ENCODE measurements at places on chromosomes 4 and X.

GRCh38 chr4:172352356-172352755, 539.2 kb downstream of the GALNTL6 start:
- no peak for DNase-seq

DNA sequence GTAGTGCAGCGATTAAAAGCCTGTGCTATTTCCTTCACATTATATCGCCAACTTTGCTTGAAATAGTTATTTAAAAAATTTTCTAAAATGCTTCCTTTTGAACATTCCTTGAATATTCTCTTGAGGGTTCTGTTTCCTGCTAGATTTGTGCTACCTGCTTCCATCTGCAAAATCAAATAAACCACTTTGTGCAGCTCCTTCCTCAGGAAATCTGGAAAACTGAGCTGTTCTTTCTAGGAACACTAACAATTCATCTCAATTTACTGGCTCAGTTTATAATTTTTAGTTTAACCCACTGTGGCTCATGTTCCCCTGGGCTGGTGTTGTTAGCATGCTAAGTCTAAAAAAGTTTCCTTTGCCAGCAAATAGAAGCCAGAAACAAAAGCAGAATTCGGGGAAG, 88.1 kb upstream of the LCORL start:
- DNase-seq = no peak

DNA sequence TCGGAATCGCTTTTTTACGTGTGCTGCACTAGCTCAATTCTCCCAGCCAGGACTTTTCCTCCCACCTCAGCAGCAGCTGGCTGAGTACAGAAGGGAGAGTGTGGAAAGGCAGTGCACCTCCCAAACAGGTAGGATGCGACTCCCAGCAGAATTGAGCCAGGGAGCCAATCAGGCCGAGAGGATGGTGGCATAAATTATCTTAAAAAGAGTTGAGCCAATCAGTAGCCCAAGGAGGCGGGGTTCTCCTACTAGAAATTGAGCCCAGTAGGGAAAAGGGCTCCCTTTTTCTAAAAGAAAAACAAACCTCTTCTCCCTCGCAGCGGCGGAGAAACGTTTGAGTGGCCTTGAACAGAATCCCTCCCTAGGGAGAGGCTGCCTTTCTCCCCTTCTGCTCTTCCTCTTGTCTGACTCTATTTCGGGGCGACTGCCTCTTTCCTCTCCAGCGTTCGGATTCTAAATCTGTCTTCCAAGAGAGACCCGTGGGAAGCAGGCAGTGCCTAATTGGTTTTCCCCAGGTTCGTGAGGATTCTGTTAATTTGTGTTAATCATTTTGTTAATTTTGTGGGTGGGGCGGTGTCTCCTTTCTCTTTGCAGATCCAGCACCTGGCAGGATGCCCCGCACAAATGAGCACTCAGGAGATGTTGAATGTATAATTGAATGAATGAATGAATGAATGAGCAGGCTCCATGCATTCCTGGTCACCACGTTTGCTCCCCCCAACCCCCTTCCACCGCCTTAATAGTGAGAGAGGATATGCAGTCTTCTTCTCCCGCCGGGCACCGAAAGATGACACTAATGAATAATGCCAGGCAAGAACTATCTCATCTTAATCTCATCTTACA, at the start of gene GABRG1:
Gene GABRG1, minus strand, starts transcription at position 142 of the 843 bp plus-strand sequence. Its CDS starts 141 bp downstream, at position 1.
- DNase-seq = no peak

GRCh38 chrX:45712067-45712466, 511.4 kb upstream of the DIPK2B start:
- DNase-seq = no peak

DNA sequence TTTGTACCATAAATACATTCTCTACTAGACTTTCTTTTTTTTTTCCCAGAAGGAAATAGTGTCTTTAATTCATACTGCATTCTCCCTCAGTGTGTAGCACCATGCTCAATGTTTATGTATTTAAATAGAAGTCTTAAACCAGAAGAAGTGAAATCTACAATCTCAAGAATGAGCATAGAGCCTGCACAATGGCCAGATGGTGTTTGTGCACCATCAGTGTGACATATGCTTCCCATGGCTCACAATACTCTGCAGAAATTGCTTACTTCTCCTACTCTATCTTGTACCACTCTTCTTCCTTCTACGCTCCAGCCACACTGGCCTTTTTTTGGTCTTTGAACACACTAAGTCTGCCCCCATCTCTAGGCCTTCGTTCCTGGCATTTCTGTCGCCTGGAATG, 2.6 kb upstream of the DOCK11 start:
- DNase-seq = no peak

DNA sequence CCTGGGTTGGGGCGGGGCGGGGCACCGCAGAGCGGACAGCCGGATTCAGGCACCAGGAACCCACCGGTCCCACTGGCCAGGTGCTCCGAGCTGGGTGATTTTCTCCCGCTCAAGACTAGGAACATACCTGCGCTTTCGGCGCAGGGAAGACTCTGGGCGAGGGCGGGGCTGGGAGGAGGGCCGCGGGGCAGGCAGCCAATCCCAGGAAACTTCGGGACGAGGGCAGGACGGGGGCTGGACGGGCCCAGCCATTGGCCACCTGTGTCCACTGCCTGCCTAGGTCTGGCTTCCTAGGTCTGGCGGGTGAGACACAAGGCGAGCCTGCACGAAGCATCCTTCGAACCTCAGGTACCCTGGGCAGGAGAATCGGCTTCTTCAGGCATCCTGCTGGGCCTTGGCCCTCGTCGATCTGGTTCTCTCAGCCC, 274 bp upstream of the ERVMER34-1 start:
- DNase-seq = peak; percentile 57

- DNase-seq = no peak
Measured at GRCh38 chr4:57136281-57136680, 26.1 kb upstream of the IGFBP7 start.

DNA sequence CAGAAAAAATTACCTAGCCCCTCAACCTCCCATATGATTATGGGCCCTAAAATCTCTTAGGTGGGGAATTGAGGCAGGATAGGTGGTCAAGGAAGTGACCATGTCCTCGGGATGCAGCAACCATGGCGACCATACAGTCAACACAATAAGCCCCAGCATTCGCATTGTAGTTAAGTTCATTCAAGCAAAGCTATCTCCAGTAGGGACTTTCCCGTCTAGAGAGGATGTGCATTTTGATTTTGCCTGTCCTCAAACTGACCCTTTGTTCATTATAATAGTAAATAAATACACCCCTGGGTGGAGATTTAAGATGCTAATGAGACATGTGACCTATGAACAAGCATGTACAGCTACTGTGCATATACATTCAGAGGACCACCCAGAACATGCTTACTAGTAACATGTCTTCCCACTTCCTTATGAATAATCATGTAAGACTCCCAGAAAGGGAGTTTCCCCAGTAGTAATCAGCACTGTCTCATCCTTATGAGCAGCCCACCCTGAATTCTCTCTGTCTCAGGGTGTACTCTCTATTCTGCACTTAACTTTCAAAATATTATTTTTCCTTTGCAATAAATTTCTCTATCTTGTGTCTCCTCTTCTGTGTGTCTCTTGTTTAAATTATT, 74.3 kb downstream of the NUDT11 start:
- no peak for DNase-seq

DNA sequence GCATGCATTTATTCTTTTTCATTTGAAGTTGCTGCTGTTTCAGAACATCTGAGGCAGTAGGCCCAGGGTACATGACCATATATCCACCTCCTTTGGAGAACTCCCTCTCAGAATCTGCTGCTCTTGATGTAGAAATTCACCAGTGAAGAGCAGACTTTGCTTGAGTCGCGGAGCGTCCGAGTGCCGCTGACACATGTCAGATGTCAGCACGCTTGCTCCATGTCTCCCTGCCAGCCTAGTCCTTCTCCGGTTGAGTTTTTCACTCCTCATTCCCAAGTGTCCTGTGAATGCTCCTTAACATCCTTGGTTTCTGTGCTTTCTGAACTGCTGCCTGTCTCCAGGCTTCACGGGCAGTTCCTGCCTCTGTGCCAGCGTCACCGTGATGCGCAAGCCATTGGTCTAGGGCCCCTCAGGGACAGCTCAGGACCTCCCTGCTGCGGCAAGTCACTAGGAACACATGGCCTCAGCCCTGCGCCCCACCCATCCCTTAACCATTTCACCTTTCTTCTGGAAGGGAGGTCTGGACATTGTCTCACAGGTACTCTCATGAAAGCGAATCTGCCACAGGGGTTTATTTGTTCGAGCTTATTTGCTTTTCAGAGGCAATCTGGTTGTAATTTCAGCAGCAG, 93.1 kb upstream of the RBPJ start:
- DNase-seq = no peak

DNA sequence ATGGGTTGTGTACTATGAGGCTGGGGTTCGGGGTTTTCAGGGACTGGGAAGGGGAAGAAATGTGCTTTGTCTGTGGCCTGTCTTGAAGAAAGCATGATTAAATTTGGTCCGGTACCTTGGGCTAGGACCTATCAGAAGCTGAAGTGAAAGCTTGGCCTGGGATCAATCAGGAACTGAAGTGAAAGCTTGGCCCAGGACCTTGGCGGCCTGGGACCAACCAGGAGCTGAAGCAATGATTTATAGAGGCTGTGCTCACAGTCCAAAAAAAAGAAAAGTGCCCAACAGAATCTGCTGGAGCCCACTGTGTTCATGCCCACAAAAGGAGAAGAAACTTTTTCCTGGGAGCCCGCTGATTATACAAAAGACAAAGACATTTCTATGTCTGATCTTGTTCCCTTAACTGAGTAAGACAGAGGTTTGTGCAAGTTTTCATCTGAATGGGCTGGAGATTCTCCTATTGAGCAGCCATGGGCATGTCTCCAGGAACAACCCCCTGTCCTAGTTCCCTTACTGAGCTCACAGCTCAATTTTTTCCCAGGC, 1427.9 kb downstream of the FAM133A start:
- no peak for DNase-seq

- no peak for DNase-seq
Measured at GRCh38 chrX:69080855-69081465, 84.3 kb downstream of the PJA1 start.

- no peak for DNase-seq
Measured at GRCh38 chrX:155968791-155969190, 28.7 kb upstream of the IL9R start.

DNA sequence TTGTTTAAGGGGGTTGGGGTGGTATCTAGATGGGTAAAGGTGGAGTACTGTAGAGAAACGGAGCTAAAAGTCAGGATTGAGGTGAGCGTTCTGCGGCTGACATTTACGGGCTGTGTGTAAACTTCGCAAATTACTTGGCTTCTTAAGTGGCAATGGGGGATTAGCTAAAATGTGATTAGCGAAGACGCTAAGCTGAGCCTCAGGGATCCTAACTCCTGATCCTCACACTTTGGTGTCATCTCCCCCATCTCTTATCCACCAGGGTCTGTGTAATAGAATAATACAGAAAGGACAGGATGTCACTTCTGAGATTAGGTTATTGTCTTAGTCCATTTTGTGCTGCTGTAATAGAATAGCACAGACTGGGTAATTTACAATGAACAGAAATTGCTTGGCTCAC, 10.6 kb upstream of the FAT1 start:
- DNase-seq = no peak

- no peak for DNase-seq
Measured at GRCh38 chrX:23811656-23812055, 28.7 kb downstream of the SAT1 start.

DNA sequence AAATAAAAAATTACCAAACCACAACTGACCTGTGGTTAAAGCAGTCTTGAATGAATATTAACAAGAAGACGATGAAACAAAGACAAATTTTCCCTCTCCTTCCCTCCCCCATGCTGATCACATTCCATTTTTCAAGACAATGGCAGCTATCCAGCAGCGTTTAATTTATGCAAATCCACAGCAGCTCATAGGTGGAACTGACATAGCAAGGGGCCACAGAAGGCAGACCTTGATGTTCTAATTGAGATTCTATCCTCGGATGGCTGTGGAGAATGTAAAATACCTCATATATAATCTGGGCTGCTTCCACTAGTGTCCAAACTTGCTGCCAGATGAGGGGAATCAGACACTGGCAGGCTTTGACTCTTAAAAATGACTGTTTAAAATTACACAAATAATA, 211.5 kb downstream of the CHRDL1 start:
- no peak for DNase-seq

GRCh38 chrX:77087529-77088169, 359.5 kb upstream of the FGF16 start:
- peak; percentile 50 for DNase-seq

DNA sequence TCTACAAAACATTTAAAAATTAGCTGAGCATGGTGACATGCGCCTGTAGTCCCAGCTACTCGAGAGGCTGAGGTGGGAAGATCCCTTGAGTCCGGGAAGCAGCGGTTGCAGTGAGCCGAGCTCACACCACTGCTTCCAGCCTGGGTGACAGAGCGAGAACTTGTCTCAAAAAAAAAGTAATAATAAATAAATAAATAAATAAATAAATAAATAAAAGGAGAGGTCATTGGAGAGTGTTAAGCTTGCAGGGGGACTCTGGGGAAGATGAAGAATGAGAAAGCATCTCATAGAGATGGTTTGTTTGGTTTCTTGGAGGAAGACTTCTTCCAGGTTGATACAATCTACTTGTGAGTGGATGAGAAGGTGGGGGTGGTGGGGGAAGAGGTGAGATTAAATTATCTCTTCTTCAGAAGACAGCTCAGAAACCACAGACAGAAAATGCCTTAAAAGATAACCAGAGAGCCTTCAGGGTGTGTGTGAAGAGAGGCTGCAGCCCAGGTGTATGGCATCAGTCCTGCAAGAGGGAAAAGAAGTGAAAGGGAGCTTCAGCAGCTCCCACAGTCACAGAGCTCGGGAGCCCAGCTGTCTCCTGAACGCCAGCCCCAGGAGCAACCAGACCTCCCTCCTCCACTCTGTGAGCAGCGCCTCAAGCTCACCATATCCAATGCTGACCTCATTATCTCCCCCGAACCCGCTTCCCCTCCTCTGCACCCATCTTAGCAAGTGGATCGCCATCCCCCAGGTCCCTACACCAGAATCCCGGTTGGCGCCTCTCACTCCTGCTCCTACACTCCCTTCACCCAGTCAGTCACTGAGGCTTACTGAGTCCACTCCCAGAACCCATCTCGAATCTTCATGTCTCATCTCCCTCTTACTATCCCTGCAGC, 48.2 kb downstream of the RBM47 start:
- DNase-seq = no peak

DNA sequence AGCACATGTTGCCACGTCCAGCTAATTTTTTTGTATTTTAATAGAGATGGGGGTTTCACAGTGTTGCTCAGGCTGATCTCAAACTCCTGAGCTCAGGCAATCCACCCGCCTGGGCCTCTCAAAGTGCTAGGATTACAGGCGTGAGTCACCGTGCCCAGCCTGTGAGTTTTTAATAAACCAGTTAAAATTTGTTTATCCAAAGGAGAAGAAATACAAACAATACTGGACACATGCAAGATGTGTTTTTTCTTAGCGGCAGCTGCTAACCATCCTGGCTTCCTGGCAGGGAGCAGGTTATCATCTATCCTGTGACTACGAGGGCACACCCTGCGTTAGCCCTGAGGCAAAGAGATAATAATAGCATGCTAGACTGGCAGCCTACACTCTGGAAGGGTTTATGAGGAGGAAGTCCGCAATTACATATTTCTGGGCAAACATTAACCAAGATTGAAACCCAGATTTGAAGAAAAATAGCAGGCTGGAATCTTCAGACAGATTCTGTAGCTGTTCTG, 191.4 kb downstream of the SPRY1 start:
- peak; percentile 26 for DNase-seq

- no peak for DNase-seq
Measured at GRCh38 chr4:84279678-84280077, 219.4 kb downstream of the NKX6-1 start.

Data from renal cortex interstitium (tissue), 15 donors.